ENCODE measurements at places on chromosomes 4 and X. TPM values are rescaled to one million over a fixed set of nuclear protein-coding genes. Genes with fewer than 3 reads are reported as not detected.
A peak's percentile ranks its signal among the peaks of the same experiment; 100 is the strongest.

DNA sequence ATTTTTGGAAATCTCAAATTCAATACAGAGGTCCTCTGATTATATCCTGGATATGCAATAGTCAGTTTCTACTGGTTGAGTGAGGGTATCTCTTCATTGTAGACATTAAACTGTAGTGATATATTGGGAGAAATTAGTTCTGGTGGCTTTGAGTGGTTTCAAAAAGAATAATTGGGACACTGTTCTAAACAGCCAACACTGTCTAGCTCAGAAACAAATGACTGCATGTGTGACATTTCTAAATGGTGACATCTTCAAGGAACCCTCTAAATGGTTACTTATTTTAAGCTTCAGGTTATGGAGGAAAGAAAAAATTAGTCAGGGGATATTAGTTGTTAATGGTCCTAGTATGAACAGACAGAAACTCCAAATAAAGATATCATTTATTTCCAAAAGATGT, 186.2 kb downstream of the LARP7 start:
- no peak overlapping the region for H3K4me3 ChIP-seq
- H3K4me1 ChIP-seq: peaks cover 12% of the 10 kb centered on the region
- H3K27ac ChIP-seq: no peak overlapping the region
- H3K27me3 ChIP-seq: no peaks in the 10 kb centered on the region
- DNase-seq: no peak

GRCh38 chr4:97374526-97374925, 768.8 kb downstream of the STPG2 start:
- no peaks in the 10 kb centered on the region for H3K27me3 ChIP-seq
- DNase-seq: no peak
- H3K36me3 ChIP-seq: no peaks in the 10 kb centered on the region
- H3K4me1 ChIP-seq: no peaks in the 10 kb centered on the region
- no peak overlapping the region for H3K4me3 ChIP-seq

DNA sequence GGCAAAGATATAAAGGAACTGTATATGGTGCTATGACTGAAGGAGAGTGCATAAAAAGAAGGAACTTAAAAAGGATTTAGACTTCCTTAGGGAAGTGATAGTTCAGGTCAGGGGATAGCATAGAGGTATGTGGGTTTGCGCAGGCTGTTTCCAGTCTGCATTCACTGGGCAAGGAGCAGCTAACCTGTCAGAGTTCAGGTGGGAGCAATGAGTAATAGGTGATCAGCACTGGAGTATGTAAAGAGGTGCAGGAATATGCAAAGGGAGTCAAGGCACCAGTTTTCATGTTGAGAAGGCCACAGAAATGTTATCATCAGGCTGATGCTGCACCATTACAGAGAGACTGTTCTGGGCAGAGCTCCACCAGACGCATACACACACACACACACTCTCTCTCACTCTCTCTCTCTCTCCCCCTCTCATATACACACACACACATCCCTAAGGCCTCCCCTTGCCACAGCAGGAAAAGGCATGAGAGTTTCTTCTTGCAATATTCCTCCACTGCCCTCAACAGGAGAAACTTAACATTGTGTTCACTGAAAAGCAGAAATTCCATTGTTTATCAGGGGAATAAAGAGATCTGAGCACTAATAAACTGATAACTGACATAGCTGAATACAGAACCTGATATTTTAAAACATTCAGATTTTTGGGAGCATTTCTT, 256.4 kb upstream of the GRID2 start:
- DNase-seq: no peak
- no peaks in the 10 kb centered on the region for H3K4me1 ChIP-seq
- no peaks in the 10 kb centered on the region for H3K36me3 ChIP-seq
- H3K27me3 ChIP-seq: no peaks in the 10 kb centered on the region
- no peak overlapping the region for H3K4me3 ChIP-seq

DNA sequence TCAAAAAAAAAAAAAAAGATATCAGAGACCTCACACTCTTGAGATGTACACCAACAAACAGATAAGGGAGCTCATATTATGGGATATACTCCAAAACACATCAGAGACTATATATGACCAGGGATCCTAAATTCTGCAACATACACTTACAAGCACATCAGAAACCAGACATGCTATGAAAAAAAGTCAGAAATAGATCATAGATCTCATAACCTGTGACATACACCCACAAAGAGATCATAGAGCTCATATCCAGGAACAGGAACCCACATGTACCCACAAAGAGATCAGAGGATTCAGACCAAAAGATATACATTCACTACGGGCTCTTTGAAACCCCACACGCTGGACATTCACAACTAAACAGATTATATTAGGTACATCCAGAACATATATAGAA, 30.1 kb downstream of the SUV39H1 start:
- H3K27me3 ChIP-seq: no peaks in the 10 kb centered on the region
- H3K36me3 ChIP-seq: no peaks in the 10 kb centered on the region
- no peak overlapping the region for H3K27ac ChIP-seq
- no peak overlapping the region for H3K4me3 ChIP-seq

GRCh38 chr4:112513971-112514646, 1.9 kb downstream of the NEUROG2 start:
- no peak for DNase-seq
- H3K36me3 ChIP-seq: no peaks in the 10 kb centered on the region
- H3K4me3 ChIP-seq: no peak overlapping the region
- peaks cover 84% of the 10 kb centered on the region for H3K27me3 ChIP-seq
- H3K4me1 ChIP-seq: peaks cover 58% of the 10 kb centered on the region
- no peak overlapping the region for H3K27ac ChIP-seq

The C4orf36 gene
- not detected for total RNA-seq

The TMPRSS11D gene
- total RNA-seq: not detected

DNA sequence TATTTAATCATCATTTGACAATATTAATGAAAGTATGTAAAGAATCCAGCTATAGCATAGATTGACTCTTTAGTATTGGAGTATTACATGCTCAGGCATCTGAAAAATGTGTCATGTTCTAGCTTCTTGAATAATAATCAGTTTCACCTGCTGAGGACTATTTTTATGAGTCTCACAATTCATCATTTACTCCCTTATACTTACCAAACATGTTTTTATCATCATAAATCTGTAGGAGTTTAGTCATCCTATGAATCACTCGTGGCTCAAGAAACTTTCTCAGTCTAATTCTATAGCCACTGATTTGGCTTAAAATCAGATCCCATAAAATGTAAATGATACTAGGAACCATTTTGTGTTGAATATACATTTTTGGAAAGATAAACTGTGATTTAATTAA, 1616.1 kb downstream of the C4orf33 start:
- H3K36me3 ChIP-seq: no peaks in the 10 kb centered on the region
- H3K4me1 ChIP-seq: no peaks in the 10 kb centered on the region
- no peak overlapping the region for H3K27ac ChIP-seq
- no peaks in the 10 kb centered on the region for H3K27me3 ChIP-seq

DNA sequence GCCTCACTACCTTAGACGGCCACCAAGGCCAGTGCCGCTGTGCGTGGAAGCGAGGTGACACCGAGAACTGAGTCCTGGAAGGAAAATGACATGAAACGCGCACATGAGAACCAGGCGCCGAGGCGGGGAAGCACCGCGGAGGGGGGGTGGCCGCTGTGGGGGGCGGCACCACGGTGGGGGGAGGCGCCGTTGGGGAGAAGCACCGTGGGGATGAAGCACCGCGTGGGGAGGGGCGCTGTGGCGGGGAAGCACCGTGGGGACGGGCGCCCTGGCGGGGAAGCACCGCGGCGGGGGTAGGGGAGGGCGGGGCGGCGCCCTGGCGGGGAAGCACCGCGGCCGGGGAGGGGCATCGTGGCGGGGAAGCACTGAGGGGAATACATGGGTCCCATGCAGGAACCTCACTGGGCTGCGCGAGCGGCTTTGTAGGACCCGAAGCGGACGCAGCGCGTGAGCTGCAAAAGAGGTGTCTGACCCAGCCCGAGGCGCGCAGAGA, 28.0 kb downstream of the PPP2R3B start:
- H3K36me3 ChIP-seq: peaks cover 24% of the 10 kb centered on the region
- no peak for DNase-seq
- H3K4me3 ChIP-seq: no peak overlapping the region
- H3K27me3 ChIP-seq: no peaks in the 10 kb centered on the region
- no peak overlapping the region for H3K27ac ChIP-seq
- H3K4me1 ChIP-seq: no peaks in the 10 kb centered on the region

DNA sequence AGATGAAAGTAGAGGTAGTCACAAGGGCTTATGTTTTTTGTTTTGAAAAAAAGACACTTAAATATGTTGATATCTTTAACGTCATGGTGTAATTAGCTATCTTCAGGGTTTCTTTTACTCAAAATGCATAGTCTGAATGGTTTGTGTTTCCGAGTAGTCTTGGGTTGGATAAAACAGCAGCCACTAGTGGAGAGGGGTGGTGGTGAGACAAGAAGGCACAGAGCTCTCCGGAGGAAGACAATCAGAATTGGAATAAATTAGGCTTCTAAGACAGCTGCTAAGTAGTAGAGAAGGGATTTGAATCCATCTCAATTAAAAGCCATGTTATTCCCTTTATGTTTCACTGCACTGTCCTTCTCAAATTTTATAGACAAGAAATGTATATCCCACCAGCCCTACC, 240.4 kb upstream of the VEGFC start:
- H3K27me3 ChIP-seq: no peaks in the 10 kb centered on the region
- no peaks in the 10 kb centered on the region for H3K36me3 ChIP-seq
- H3K4me1 ChIP-seq: no peaks in the 10 kb centered on the region

The DACH2 gene
- total RNA-seq: 0.39 TPM

DNA sequence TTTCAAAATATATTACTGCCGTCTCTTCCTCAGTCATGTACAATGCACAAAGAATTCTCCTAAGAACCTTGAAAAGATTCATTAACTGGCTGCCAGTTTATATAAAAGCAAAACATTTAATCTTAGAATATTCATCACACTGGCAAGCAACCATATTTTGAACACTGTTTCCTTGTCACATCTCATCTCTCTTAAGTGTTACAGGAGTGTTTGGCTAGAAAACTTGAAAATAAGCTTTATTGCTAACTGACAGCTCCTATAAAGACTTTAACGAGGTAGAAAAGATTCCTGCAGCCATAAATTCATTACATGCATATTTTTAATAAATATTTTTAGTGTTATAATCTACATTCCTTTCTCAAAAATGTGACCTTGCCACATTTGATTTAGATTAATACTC, 149.6 kb downstream of the AFAP1 start:
- H3K4me1 ChIP-seq: peaks cover 36% of the 10 kb centered on the region
- H3K27me3 ChIP-seq: no peaks in the 10 kb centered on the region
- no peak for DNase-seq
- H3K27ac ChIP-seq: peak overlapping the region; percentile 43
- peaks cover 18% of the 10 kb centered on the region for H3K36me3 ChIP-seq

GRCh38 chr4:57710053-57710452, 599.9 kb upstream of the IGFBP7 start:
- H3K27me3 ChIP-seq: no peaks in the 10 kb centered on the region
- no peaks in the 10 kb centered on the region for H3K4me1 ChIP-seq
- DNase-seq: no peak
- H3K36me3 ChIP-seq: no peaks in the 10 kb centered on the region
- no peak overlapping the region for H3K4me3 ChIP-seq

The AFF2 gene
- 10.8 TPM for total RNA-seq

GRCh38 chr4:909821-910220, 22.3 kb downstream of the GAK start:
- peaks cover under 1% of the 10 kb centered on the region for H3K4me1 ChIP-seq
- no peak for DNase-seq
- no peak overlapping the region for H3K4me3 ChIP-seq
- no peaks in the 10 kb centered on the region for H3K27me3 ChIP-seq

- no peak for DNase-seq
- no peaks in the 10 kb centered on the region for H3K36me3 ChIP-seq
- no peaks in the 10 kb centered on the region for H3K27me3 ChIP-seq
- H3K4me3 ChIP-seq: no peak overlapping the region
Observed at GRCh38 chrX:100085846-100086245, 324.2 kb downstream of the PCDH19 start.

DNA sequence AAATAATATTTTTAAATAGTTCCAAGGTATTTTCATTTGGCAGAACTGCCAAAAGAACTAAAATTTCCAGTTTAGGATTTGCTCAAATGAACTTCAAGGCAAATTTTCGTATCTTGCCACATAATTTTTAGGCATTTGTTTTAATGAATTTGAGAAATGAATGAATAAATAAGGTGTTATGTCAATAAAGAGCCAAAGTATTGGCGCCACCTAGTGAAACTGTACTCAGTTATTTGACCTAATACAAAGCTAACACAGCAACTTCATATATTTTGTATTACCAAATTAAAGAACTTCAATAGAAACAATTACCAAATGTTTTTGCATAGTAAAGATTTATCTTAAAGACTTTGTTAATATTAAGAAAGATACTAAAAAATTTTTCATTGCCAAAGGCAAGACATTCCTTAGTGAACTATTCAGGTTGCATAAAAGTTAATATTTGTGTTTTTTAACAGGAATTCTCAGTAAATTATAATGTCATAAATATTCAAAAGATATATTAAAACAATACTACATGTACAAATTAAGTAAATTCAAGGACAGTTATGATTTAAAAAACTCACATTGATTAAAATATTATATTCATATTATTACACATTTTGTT, 50.3 kb downstream of the STPG2 start:
- no peak overlapping the region for H3K4me3 ChIP-seq
- H3K27me3 ChIP-seq: no peaks in the 10 kb centered on the region
- no peaks in the 10 kb centered on the region for H3K36me3 ChIP-seq
- DNase-seq: no peak
- no peak overlapping the region for H3K27ac ChIP-seq
- H3K4me1 ChIP-seq: no peaks in the 10 kb centered on the region

DNA sequence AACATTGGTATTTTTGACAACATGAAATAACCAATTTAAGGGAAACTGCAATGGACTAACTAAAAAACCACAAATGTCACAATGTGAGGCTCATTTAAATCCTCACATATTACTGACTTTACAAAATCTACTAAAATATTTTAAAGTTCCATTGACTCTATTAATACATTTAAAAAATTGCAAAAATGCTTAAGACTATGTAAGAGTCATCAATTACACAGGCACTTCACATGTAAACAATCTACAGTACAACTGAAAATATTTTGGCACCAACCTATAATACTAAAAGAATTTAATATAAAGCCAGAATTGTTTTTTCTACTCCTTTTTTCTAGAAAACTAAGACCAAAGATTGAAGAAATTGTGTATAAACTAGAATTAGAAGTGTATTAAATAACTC, 76.8 kb upstream of the RBMXL3 start:
- H3K4me1 ChIP-seq: no peaks in the 10 kb centered on the region
- H3K4me3 ChIP-seq: no peak overlapping the region
- no peaks in the 10 kb centered on the region for H3K27me3 ChIP-seq
- DNase-seq: no peak
- H3K36me3 ChIP-seq: no peaks in the 10 kb centered on the region

GRCh38 chr4:47858006-47858405, 20.1 kb upstream of the CORIN start:
- H3K27ac ChIP-seq: no peak overlapping the region
- no peak for DNase-seq
- no peaks in the 10 kb centered on the region for H3K27me3 ChIP-seq
- no peaks in the 10 kb centered on the region for H3K4me1 ChIP-seq
- no peak overlapping the region for H3K4me3 ChIP-seq

DNA sequence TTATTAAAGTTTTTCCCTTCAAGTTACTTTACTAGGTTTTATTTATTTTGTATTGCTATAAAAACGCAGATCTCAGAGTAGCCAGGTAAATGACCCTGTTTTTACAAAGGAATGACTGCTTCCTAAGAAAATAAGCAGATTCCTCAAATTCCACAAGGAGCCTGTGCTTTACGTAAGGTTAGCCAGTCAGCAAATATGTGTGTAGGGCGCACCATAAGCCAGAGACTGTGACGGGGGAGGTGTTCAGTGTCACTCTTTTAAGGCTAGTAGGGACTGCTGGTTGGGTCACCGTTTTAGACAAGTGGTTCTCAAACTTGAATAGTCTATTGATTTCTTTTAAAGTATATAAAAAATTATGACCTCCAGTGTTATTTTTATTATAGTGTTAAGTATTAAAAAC, 119.9 kb downstream of the ANK2 start:
- H3K4me1 ChIP-seq: peaks cover 12% of the 10 kb centered on the region
- DNase-seq: no peak
- H3K27me3 ChIP-seq: no peaks in the 10 kb centered on the region
- H3K4me3 ChIP-seq: no peak overlapping the region
- H3K27ac ChIP-seq: no peak overlapping the region

The SAGE1 gene
- not detected for total RNA-seq
